GM06990 (cell line): ENCODE measurements at places on chromosomes 6 and 20.

GRCh38 chr6:142699391-142699790 is 245.6 kb downstream of the HIVEP2 start:
- DNase-seq, result no peak

- DNase-seq, result no peak
Observed at GRCh38 chr20:54347166-54347833, 128.1 kb upstream of the DOK5 start.

- DNase-seq, result peak; percentile 43
Observed at GRCh38 chr6:15389765-15390723, 144.2 kb downstream of the JARID2 start.

DNA sequence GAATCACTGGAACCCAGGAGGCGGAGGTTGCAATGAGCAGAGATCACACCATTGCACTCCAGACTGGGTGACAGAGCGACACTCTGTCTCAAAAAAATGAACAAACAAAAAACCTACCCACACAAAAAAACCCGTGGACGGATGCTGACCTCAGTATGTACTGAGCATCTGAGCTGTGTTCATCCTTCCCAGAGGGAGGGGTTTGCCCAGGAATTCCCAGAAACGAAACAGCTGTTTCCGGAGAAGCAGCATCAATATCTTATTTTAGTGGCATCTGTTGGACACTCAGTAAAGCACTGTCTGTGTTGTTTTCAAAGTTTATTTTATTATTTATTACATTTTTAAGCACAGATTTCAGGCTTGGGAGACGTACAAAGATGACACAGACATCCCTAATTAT is 18.7 kb downstream of the NANP start:
- no peak for DNase-seq

- DNase-seq, result no peak
Observed at GRCh38 chr6:91613481-91613880, 1026.6 kb upstream of the MAP3K7 start.

DNA sequence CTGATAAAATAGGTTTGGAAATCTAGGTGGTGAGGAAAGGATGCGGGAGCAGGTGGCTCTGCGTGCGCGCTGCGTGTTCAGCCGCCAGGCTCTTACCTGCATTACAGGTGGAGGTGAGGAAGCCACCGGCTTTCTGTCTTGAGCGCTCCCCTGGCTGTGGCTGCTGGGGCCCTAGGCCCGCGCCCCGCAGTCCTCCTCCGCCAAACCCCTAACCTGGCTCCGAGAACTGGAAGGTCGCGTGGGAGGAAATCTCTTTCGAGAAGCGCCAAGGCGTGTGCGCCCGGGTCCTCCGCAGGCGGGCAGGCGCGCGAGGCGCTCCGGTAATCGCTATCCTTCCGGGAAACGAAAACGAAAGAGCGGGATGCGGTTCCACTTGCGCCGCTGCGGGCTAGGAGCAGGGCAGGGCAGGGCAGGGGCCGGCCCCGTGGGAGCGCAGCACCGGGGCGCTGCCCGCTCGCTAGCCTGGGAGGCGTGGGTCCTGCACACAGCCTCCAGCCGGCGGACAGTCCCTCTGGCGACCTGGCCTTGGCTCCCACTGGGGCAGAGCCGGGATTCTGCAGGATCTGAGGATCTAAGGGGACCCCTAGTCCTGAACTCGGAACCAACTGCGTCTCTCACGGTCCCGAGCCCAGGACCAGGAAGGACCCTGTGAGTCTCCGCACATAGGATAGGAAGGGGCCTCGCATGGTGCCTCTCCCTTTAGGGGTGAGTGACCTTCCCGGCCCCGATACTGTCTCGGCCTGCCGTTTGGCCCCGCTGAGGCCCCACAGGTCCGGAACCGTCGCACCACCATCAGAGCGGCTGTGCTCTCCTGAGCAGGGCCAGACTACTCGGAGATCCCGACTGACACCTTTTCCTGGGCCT is at the start of gene ETV7:
ETV7 (minus strand) TSS at position 230 of the 864 bp plus-strand sequence; CDS start at position 102, 128 bp downstream.
- peak; percentile 56 for DNase-seq

DNA sequence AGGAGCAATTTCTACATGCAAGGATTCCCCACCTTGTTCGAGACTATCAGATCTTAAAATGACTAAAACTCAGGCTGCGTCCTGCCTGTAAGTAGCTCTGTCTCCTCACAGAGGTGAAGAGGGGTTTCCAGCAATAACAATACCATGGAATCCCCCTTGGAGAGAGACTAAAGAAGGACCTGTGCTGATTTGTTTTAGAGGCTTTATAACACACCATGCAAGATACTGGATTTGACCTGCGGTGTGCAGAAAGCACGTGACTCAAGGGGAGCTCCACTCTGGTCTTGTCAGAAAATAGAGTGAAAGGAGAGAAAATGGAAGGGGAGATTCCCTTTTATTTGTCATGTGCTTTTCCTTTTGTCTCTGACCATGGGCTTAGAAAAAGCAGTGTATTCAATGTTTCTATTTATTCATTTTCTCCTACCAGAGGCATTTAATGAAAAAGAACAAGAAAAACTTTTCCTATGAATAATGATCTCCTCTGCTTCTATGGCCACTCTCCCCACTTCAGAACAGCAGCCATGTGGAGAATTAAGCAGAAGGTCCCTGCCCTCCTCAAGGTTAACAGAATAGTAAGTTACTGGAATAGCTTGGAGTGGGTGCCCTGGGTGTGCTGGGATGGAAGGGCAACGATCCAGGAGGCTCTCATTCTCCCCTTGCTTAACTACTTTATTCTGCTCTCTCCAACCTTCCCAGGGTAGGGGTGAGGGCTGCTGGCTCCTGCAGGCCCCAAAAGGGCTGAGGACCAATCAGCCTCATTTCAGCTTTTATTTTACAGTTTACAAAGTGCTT is 19.2 kb upstream of the MRPS10 start:
- DNase-seq, result peak; percentile 39

DNA sequence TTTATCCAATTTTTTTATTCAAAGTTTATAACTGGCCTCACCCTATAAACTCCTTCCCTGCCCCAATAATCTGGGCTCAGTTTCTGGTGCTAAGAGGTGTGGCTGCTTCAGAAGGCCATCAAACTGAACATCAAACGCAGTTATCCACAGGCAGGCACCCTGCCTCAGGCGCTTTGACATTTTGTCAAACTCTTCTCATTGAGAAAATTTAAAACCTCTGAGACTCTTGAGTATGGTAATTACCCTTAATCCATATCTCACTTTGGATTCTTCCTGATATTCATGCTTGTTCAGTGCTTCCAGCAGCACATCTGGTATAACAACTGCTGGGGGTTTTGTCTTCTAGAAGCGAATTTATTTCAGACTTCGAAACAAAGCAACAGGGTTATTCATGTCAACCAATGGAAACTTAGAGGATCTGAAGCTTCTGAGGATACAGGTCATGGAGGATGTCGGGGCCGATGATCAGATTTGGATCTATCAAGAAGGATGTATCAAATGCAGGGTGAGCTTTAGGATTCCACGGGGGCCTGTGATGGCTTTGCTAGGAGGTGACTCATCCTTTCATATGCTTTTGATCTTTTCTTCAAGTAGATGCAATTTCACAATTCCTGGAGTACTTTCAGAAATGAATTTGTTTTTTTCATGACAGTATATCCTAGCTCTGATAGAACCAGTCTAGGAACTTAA is 68.2 kb downstream of the RTN4IP1 start:
- no peak for DNase-seq

GRCh38 chr6:7812623-7813022 is 86.7 kb downstream of the BMP6 start:
- no peak for DNase-seq

GRCh38 chr6:90485635-90486277 is 101.1 kb downstream of the MAP3K7 start:
- DNase-seq, result no peak

- DNase-seq, result no peak
Observed at GRCh38 chr6:135182071-135183001, 1.2 kb downstream of the MYB start.

DNA sequence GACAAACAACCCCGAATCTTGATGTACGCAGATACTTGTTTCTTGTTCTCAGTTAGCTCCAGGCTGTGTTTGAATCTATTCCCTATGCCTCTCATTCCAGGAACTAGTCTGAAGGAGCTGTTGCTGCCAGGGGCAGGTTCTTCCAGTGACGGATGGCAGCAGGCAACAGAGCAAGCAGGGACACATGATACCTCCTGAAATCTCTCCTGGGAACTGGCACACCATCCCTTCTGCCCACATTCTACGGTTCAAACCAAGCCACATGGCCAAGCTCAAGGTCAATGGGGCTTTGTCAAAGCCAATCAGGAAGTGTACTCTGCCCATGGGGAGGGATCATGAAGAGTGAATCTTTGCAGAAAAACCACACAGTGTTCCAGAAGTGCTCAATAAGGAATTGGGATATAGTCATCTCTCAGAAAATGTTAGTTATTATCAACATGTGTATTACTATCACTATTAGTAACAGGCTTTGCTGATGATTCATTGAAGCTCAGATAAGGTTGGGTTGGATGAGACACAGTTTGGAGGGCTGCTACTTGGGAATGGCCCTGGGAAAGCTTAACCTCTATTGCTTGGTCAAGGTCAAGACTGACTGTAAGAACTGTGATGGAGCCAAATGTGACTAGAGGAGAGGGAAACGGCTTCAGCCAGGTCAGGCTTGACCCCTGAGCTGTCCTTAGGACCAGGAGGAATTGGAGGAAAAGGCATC is 454.9 kb downstream of the PTPRT start:
- no peak for DNase-seq

GRCh38 chr6:26123675-26123946 is 36.4 kb downstream of the HFE start:
- peak; percentile 90 for DNase-seq

- DNase-seq, result no peak
Observed at GRCh38 chr6:81298751-81299150, 453.7 kb downstream of the TENT5A start.

DNA sequence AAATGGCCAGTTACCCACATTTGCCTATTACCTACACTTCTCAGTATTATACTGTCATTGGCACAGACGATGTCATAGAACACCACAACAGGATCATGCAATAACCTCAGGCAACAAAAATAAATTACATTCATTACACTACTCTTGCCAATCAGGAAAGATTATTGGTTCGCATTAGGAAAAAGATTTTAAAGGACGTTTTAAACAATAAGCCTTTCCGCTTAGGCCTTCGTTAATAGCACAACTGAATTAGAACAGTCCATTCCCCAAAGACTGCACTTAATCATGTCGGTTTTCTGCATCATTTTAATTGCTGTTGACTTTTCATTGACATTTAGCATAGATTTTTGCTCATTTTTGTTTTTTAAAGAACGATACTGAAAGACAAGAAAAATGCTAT is 912 bp upstream of the SENP6 start:
- no peak for DNase-seq

DNA sequence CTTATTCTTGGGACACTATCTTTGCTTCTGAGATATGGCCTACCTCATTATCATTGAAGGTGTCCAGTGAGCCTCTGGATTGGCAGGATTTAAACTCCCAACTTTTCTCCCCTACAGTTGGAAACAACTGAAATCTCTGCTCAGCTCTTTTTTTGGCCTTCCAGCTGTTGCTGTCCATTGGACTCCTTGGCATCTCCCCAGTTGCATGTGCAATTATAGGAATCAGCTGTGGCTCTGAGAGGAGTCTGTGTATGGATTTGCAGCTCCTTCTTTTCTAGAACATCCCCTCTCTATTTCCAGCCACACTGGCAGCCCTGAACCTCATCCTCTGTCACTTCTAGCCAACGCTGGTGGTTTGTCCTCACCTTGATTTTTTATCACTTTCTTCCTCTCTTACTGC is 21.2 kb downstream of the RAB22A start:
- DNase-seq, result no peak

- DNase-seq, result no peak
Observed at GRCh38 chr6:150689900-150690590, 90.4 kb downstream of the PLEKHG1 start.

- DNase-seq, result no peak
Observed at GRCh38 chr6:87574237-87574804, 15.5 kb downstream of the RARS2 start.

DNA sequence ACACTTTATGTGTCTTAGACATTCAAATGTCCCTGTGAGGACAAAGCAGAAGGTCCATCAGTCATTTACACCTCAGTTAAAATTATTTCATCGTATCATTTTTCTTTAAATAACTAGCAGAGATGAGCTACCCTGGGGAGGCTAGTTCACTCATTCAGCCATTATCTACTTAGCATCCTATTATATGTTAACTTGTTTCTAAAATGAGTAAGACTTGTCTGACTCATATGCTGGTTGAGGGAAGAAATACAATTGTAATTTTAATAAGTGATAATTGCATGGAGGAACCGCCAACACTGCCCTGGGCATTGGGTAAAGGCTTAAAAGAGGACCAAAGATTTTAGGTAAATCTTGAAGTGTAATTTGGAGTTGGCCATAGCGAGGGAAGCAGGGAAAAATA is 12.4 kb upstream of the PTPRK start:
- no peak for DNase-seq

DNA sequence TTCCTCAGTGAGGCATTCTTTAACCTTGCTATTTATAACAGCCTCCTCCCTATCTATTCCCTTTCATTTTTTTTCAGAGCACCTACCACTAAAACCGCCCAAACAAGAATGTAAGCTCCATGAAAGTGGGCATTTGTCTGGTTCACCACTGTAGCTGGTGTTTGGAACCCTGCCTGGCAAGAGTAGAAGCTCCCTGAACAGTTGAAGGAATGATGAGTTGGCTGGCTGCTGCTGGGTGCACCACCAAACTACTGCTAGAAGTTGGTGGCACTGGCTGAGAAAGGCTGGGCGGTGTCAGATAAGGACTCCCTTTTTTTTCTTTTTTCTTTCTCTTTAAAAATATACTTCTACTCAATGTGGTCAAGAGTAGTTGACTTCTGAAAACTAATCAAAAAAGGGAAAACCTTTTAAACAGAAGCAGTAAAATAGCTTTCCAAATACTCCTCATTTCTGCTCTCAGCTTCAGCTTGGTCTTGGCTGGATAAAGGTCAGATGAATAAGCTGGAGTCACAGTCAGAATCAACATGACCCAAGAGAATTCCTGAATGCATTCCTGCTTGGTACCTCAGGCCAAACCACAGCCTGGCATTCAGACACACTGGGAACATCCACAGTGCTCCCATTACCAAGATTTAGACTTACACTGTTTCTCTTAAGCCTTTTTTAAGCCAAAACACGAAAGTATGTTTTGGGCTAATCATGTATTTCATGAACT is 38.0 kb downstream of the RTN4IP1 start:
- DNase-seq, result no peak

- DNase-seq, result no peak
Observed at GRCh38 chr20:36644706-36645095, 1.3 kb downstream of the SLA2 start.

- no peak for DNase-seq
Observed at GRCh38 chr6:131001111-131001736, 61.8 kb downstream of the EPB41L2 start.

GRCh38 chr20:51388227-51388626 is 154.3 kb downstream of the NFATC2 start:
- no peak for DNase-seq

DNA sequence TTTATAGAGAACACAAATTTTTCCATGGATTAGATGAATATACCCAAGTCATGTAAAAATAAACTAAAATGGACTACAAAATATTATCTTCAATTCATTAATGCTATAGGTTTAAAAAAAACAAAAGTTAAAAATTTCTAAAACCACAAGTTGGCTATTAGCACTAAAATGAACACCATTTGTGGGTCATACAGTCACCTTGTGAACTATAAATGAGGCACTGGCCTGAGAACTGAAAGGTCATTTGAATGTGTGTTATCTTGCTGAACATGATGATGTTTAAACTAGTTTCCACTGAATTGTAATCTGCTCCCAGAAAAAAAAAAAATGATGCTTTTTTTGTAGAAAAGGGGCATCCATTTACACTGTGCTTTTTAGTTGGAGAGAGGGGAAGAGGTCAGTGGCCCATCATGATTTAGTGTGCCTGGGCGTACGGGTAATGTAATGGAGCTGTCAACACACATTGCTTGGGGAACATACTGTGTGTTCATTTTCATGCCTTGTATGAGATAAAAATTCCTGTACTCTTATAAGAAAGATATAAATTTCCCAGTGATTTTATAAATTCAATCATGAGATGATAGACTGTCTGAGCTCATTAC is 96.6 kb upstream of the FKBP1C start:
- no peak for DNase-seq
